AG09309 (cell line): ENCODE measurements at places on chromosomes 4 and X.

GRCh38 chr4:35697210-35697736 lies 547.0 kb downstream of the ARAP2 start:
- no peak for DNase-seq

DNA sequence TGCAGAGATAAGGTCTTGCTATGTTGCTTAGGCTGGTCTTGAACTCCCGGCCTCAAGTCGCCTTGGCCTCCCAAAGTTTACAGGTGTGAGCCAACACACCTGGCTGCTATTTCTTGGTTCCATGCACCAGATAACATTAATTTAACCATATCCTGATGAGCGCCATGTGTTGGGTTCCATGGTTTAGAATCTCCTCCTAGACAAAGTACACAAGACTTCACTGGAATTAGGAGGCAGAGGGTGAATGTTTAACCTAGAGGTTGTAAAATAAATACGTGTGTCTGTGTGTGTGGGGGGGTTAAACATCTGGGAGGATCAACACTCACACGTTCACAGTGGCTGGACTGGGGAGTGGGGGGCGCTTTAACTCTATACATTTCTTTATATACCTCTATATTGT lies 32.4 kb upstream of the SORCS2 start:
- no peak for DNase-seq

- no peak for DNase-seq
These were observed 4.5 kb downstream of the HAUS7 start for GRCh38 chrX:153465691-153466380.

GRCh38 chrX:95056901-95057300 lies 1382.9 kb downstream of the FAM133A start:
- no peak for DNase-seq
